ENCODE measurements at places on chromosomes 1 and 21. TPM values are rescaled to one million over a fixed set of nuclear protein-coding genes. Genes with fewer than 3 reads are reported as not detected.

- peaks cover 4% of the 10 kb centered on the region for H3K4me1 ChIP-seq
- DNase-seq, result no peak
- H3K36me3 ChIP-seq, result no peaks in the 10 kb centered on the region
Observed at GRCh38 chr1:207304710-207305488, 16.6 kb upstream of the CD55 start.

DNALI1 gene
- total RNA-seq, result 0.29 TPM

GJA8 gene
- total RNA-seq, result not detected

CD1C gene
- 1.4 TPM for total RNA-seq

DNA sequence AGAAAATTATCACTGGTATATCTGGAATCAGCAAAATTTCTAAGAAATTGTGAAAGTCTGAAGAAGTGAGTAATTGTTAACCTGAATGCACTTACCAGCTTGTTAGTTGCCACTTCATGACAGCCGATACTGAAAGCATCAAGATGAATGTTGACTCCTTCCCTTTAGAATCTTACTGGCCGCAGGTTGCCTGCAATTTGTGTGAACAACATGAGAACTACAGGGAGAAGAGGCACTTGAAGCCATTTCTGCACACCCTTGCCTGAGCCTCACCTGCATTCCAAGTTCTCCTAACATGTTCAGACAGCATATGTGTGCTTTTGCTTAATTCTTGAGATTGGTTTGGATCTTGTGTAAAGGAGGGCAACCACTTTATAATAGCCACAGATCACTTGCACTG, 59.2 kb upstream of the SSX2IP start:
- DNase-seq, result no peak
- no peaks in the 10 kb centered on the region for H3K4me1 ChIP-seq
- H3K27ac ChIP-seq, result no peak overlapping the region
- no peaks in the 10 kb centered on the region for H3K27me3 ChIP-seq
- H3K4me3 ChIP-seq, result no peak overlapping the region
- no peaks in the 10 kb centered on the region for H3K36me3 ChIP-seq

DNA sequence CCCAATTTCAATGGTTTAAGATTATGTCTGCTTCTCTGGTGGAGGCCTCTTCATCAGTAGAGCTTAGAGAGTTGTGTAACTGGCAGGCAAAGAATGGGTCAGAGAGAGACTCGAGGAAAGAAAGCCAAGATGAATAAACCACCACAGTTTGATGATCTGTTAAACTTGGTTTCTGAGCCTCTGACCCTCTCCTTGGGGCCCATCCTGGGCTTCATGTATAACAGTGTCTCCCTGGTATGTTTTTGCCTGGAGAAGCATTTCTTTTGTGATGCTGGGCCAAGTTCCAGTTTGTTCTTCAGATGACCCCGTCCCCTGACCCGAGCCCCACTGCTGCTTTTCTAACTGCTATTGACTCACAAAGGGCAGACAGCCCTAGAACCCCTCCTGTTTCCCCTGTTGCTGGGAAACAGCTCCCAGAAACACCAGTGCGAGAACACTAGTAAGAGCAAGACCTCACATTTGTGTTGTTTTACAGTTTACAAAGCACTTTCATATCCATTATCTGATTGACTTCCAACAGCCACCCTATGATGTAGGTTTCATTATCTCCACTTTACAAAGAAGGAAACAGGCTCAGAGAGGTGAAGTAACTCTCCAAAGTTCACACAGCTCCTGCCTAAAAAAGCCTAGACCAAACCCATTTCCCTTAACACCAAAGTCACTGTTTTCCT, 9.0 kb downstream of the CD2 start:
- H3K36me3 ChIP-seq, result peaks cover 88% of the 10 kb centered on the region
- H3K4me3 ChIP-seq, result peak overlapping the region; percentile 45
- no peaks in the 10 kb centered on the region for H3K27me3 ChIP-seq

GRCh38 chr1:75430526-75430925, 180.4 kb downstream of the SLC44A5 start:
- H3K27me3 ChIP-seq, result no peaks in the 10 kb centered on the region
- H3K36me3 ChIP-seq, result no peaks in the 10 kb centered on the region
- H3K4me3 ChIP-seq, result no peak overlapping the region
- DNase-seq, result no peak
- no peak overlapping the region for H3K27ac ChIP-seq

DNA sequence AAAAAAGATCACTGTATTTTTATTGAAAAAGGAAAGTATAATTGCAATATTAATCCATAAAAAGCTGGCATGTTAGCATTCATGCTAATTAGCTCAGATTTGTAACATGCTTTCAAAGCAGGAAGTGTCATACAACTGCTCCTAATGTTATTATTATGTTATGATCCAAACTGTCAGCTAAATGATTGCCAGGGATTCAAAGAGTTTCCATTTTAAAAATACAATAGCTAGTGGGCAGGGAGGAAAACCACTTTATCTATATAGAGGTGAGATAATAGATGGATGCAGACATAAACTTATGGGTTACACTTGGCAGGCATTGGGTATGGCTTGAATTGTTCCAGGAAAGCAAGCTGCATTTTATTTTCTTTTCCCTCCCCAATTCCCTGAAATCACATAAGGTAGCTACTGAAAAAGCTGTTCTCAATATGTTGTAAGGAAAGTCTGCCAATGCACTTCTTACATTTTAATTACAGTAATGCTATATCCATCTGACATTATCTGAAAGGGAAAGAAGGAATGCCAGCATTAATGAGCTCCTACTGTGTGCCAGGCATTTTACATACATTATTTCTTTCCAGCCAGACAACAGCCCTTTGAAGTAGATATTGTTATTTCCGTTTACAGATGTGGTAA, 9.8 kb upstream of the MYSM1 start:
- no peaks in the 10 kb centered on the region for H3K4me1 ChIP-seq
- H3K27me3 ChIP-seq, result no peaks in the 10 kb centered on the region
- H3K36me3 ChIP-seq, result no peaks in the 10 kb centered on the region
- no peak for DNase-seq

- H3K4me3 ChIP-seq, result no peak overlapping the region
- H3K4me1 ChIP-seq, result no peaks in the 10 kb centered on the region
- no peaks in the 10 kb centered on the region for H3K36me3 ChIP-seq
- no peak for DNase-seq
Observed at GRCh38 chr1:55362558-55362957, 147.4 kb upstream of the USP24 start.

GRCh38 chr1:186009039-186009737, 275.0 kb downstream of the HMCN1 start:
- no peak overlapping the region for H3K4me3 ChIP-seq
- no peaks in the 10 kb centered on the region for H3K27me3 ChIP-seq
- DNase-seq, result no peak
- no peaks in the 10 kb centered on the region for H3K36me3 ChIP-seq
- H3K27ac ChIP-seq, result no peak overlapping the region

- DNase-seq, result no peak
- peaks cover 39% of the 10 kb centered on the region for H3K27me3 ChIP-seq
Observed at GRCh38 chr1:31661856-31662255, 17.2 kb upstream of the PEF1 start.

DNA sequence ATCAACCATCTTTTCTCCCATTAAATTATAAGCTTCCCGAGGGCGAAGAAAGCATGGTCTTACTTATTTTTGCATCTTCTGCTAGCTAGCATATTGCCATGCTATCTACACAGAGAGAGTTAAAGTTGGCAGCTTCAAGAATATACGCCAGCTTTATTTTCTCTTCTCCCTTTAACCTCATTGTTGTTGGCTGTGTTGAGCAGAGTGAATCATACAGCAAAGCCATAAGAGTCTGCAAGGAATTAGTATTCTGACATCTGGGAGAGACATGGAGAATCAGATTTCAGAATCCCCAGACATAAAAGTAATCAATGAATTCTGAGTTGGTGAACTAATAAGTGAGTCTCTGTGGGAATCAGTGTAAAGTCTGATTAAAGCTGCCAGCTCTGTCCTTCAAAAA, 649.6 kb upstream of the PTBP2 start:
- no peak overlapping the region for H3K4me3 ChIP-seq
- DNase-seq, result no peak

CLEC20A gene
- total RNA-seq, result not detected

DUSP23 gene
- total RNA-seq, result 17.1 TPM

RIPPLY3 gene
- not detected for total RNA-seq

SMCP gene
- total RNA-seq, result not detected

Data from T-cell (primary cell).